Activated naive CD8-positive, alpha-beta T cell treated with anti-CD3 and anti-CD28 coated beads, Interleukin-2, amount 10 ng/mL, durations not matched to agents 7 days and 5 days (primary cell): ENCODE measurements at places on chromosomes 12 and 14. TPM values are rescaled to one million over a fixed set of nuclear protein-coding genes. Genes with fewer than 3 reads are reported as not detected.
A peak's percentile ranks its signal among the peaks of the same experiment; 100 is the strongest.

DNA sequence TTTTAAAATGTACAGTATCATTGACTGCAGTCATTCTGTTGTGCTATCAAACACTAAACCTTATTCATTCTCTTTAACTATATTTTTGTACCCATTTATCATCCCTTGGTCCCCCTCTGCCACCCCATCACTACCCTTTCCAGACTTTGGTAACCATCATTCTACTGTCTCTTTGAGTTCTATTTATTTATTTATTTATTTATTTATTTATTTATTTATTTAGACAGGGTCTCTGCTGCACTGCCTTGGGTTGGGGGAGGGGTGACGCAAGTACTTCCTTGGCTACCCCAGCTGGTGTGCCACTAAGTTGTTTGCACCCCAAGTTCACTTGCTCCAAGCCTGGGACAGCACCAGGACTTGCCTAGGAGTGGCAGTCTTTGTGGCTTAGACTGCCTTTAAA is 427.8 kb upstream of the NOVA1 start:
- H3K4me3 ChIP-seq = no peak overlapping the region
- H3K27me3 ChIP-seq = no peaks in the 10 kb centered on the region
- H3K27ac ChIP-seq = no peak overlapping the region
- DNase-seq = no peak

The PSEN1 gene
- total RNA-seq = 38.5 TPM

- DNase-seq = no peak
- H3K4me1 ChIP-seq = no peaks in the 10 kb centered on the region
- no peak overlapping the region for H3K27ac ChIP-seq
- no peak overlapping the region for H3K4me3 ChIP-seq
- no peaks in the 10 kb centered on the region for H3K36me3 ChIP-seq
These were observed 240.1 kb upstream of the SRRM4 start for GRCh38 chr12:118741194-118741593.

GRCh38 chr14:96634896-96635295 is 132.7 kb downstream of the PAPOLA start:
- H3K27me3 ChIP-seq = peaks cover 8% of the 10 kb centered on the region
- H3K27ac ChIP-seq = no peak overlapping the region
- H3K4me1 ChIP-seq = peaks cover 2% of the 10 kb centered on the region
- no peak overlapping the region for H3K4me3 ChIP-seq
- no peaks in the 10 kb centered on the region for H3K36me3 ChIP-seq

- H3K4me3 ChIP-seq = no peak overlapping the region
- H3K36me3 ChIP-seq = no peaks in the 10 kb centered on the region
- no peak for DNase-seq
These were observed 102.9 kb downstream of the DPF3 start for GRCh38 chr14:72790887-72791566.

DNA sequence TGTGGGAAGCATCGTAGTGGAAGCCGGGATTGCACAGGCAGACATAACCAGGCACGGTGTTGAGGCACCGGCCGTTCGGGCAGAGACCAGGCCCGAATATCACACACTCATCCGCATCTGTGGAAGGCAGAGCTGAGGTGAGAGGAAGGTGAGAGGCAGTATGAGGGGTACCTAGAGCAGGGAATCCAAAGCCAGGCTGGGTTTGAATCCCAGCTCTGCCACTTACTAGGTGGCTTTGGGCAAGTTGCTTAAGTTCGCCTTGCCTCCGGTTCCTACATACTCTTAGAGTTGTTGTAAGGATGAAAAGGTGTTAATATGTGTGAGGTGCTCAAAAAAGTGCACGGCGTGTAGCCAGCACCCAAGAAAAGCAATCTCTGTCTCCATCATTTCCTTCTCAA is 10.4 kb downstream of the ISCA2 start:
- H3K27me3 ChIP-seq = peaks cover 6% of the 10 kb centered on the region
- no peaks in the 10 kb centered on the region for H3K4me1 ChIP-seq
- no peak overlapping the region for H3K27ac ChIP-seq
- H3K4me3 ChIP-seq = no peak overlapping the region
- DNase-seq = peak; percentile 19
- H3K36me3 ChIP-seq = no peaks in the 10 kb centered on the region

The TWF1 gene
- 27.2 TPM for total RNA-seq

DNA sequence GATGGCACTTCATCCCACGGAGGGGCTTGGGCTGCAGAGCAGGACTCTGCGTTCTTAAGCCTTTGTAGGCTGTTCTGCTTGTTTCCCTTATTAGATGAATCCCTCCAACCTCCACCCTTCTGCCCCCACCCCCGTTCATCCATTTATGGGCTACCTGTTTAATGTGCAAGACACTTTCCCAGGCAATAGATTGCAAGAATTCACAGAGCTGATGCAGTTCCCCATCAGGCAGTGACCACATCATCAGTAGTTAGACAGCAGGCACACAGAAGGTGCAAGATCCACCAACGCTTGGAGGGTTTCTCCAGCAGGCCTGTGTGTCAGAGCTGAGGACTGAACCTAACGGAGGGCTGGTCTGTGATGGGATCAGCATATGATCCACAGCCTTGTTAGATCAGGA is 1.2 kb upstream of the C1R start:
- no peak overlapping the region for H3K27ac ChIP-seq
- H3K27me3 ChIP-seq = no peaks in the 10 kb centered on the region
- H3K4me1 ChIP-seq = peaks cover 7% of the 10 kb centered on the region
- no peak for DNase-seq
- peaks cover 5% of the 10 kb centered on the region for H3K36me3 ChIP-seq

DNA sequence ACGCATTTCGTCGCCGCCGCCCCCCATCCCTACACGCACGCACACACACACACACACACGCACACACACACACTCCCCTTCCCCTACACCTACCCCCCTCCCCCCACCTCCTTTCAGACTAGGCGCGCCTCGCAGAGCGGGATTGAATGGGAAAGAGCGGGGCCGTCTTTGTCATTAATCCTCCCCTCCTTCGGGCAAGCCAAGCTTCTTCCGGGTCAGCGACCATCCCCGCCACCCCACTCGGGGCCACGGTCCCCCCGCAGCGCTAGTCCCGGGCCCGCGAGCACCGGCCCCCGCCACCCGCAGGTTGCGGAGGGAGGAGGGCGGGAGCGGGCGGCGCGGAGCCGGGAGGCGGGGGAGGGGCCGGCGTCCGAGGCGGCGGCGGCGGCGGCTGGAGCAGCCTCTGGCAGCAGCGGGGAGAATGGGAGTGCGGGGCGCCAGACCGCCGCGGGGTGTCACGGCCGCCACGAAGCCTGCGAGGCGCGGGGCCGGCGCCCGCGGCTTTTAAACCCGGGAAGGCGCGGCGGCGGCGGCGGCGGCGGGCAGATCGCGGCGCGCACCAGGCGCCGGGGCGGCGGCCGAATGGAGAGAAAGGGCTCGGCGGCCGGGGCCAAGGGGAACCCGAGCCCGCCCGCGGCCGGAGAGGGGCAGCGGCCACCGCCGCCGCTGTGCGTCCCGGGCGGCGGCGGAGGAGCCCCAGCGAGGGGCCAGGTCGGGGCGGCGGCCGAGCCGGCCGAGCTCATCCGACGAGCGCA is at the start of gene TTC9:
Gene TTC9, plus strand, starts transcription at position 369 of the 755 bp plus-strand sequence. Its CDS starts 214 bp downstream, at position 583.
- H3K4me3 ChIP-seq = peak within 1 kb of the TSS; percentile 95
- no peaks in the 10 kb centered on the region for H3K27me3 ChIP-seq
- H3K36me3 ChIP-seq = peaks cover 8% of the 10 kb centered on the region
- H3K27ac ChIP-seq = peak within 1 kb of the TSS; percentile 92
- peaks cover 39% of the 10 kb centered on the region for H3K4me1 ChIP-seq
- DNase-seq = peak; percentile 70

The SERPINA5 gene
- not detected for total RNA-seq
